NCI-H1694 (cell line): ENCODE measurements at places on chromosomes 7 and 10.

DNA sequence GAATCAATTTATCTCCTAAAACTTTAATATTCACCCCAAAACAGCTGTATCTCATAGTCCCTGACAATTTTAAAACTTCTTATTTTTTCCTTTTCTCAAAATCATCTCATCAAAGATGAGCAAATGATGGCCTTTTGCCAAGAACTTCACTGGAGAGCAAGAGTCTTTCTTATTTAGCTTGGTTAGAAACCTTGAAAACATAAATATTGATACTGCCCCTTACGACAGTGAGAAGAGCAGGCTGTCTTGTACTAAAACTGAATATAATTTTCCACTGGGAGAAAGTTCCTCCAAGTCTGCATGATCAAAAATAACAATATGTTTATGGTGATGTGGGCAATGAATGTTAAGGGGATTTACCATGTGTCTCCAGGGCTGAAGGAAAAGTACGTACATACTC lies 109.0 kb downstream of the COL28A1 start:
- DNase-seq = no peak

GRCh38 chr7:86908948-86909347 lies 150.5 kb downstream of the ELAPOR2 start:
- DNase-seq = no peak

GRCh38 chr7:76280408-76280807 lies 22.1 kb upstream of the HSPB1 start:
- no peak for DNase-seq

DNA sequence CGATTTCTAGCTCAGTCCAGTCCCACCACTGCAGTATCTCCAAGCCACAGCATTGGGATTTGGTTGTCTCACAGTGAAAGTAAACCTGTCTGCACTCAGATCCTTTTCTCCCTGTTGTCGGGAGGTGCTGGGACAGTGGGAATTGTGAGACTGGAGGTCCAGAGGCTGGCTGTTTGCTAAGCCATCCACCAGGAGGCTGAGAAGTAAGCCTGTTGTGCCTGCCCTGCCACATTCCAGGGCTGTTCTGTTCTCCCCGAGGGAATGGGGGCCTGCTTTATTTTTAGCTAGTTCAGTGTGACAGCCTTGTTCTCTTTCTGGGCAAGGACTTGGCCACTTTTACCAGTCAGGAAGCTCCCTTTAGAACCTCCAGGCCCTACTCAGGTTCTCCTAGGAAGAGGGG lies 54.9 kb downstream of the HK1 start:
- no peak for DNase-seq

DNA sequence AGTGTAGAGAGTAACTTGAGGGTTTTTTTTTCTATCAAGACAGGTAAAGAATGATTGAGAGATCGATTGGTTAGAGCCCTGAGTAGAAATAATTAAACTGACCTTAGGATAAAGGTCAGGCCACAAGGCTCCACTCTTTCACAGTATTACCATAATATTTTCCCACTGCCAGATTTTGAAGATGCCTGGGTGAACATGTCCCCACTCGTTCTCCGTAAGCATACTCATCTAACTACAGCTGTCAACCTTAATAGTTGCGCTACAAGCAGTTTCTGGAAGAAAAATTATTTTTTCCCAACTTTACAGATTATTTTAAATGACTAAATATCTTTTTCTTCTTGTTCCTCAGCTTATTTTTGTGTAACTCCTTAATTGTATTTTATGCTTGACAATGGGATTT lies 203.2 kb upstream of the LRGUK start:
- no peak for DNase-seq
